Jurkat, Clone E6-1 (cell line): ENCODE measurements at places on chromosomes 3 and 15.

DNA sequence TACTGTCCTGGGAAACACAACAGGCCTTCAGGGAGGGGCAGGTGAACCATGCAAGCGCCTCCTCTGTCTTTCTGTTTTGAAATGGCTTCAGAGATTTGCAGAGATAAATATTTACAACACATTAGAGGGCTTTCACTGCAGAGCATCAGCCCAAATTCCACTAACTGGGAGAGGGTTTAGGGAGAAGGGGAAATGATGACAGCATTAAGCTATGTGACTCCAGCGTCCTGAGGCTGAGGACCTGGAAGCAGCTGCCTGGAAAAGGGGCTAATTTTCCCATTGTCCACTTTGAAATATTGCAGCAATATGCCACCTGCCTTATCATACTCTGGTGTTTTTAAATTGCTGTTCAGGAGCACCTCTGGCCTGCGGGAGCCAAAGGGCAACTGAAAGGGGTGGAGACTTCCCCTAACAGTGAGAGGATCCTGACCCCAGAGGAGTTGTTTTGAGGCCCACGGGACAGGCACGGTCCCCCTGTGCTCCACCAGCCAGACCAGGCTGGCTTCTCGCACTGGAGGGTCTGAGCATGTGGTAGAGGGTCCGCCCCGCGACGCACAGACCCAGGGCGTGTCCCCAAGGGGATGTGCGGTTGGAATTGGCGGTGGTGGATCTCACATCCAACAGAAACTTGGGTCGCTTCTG lies 110.6 kb downstream of the XXYLT1 start:
- DNase-seq = no peak

DNA sequence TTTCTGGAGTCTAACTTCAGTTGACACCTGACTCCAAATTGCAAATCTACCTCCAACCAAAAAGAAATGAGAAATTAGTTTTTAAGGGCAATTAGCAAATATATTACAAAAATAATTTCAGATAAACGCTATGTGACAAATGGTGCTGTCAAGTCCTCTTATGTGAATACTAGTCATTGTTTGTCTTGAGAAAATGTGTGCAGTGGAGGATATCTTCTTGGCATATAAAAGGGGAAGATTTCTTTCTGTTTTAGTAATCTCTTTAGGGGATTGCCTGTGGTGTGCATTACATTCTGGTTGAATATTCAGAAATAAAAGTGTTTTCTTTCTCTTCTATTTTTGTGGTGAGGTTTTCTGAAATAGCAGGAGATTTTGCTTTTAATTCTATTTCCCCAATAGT lies 3.0 kb upstream of the GCSAM start:
- no peak for DNase-seq

DNA sequence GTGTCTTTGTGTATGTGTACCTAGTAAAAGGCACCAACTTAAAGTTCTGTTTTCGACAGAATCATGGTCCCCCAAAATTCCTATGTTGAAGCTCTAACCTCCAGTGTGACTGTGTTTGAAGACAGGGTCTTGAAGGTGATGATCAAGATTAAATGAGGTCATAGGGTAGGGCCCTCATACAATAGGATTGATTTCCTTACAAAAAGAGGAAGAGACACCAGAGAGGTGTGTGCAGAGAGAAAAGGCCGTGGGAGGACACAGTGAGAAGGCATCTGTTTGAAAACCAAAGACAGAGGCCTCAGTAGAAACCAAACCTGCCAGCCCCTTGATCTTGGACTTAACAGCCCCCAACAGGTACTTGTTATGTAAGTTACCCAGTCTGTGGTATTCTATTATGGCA lies 52.0 kb upstream of the CORO2B start:
- DNase-seq = no peak

GRCh38 chr3:180048103-180048502 lies 11.4 kb upstream of the PEX5L start:
- no peak for DNase-seq

- no peak for DNase-seq
Observed at GRCh38 chr3:98733053-98733811, 29.9 kb upstream of the ST3GAL6 start.

DNA sequence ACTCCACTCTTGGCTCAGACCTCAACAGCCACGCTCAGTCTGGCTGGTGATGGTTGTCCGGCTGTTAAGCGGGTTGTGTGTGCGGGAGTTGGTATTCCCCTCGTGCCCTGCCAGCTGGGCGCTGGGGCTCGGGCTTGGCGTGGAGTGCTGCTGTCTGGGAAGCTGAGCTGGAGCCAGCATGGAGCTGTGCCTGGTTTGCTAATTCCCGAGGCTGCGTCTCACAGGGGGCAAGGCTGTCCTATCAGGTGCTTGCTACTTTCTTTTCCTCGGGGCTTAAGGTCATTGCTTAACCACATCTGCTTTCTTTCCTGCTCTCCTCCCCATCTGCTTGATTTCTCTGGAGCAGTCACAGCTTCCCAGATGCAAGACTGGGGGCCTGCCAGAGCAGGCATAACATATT lies 29.9 kb downstream of the PDIA5 start:
- DNase-seq = no peak

GRCh38 chr3:177361081-177361938 lies 164.0 kb upstream of the TBL1XR1 start:
- DNase-seq = no peak

DNA sequence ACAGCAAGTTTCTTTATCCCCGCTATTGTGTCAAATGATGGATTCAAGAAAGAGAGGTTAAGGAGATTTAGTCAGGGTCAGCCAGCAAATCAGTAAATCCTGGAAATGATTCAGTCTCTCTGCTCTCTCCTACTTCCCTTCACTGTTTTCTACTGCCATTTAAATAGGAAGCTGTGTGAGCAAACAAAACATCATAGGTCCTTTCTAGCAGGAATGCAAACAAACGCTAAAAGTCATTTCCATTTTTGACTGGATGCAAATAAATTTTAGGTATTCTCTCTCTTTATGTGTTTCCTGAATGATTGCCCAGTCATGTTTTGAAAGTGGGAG lies 299.4 kb upstream of the RORA start:
- no peak for DNase-seq

DNA sequence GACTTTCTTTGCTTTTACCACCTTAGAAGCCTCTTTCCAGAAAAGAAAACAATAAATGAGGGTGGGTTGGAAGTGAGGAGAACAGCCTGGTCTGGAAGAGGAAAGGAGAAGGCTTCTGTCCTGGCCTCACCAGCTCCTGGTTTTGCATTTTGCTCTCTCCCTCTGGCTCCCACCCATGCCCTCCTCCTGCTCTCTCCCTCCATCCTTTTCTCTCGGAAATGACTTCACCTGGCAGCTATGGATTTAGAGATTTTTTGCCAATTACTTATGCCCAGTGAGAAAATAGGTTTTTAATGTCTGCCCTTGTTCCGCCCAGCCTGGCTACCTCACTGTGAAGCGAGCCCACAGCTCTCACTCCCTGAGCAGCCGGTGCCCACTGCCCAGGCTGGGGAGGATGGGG lies 77.9 kb upstream of the NTRK3 start:
- DNase-seq = no peak

GRCh38 chr3:32376115-32376514 lies 15.5 kb upstream of the CMTM7 start:
- DNase-seq = no peak
